ENCODE measurements at places on chromosomes 6 and 20.

GRCh38 chr6:24848461-24848860 is 49.7 kb upstream of the ARMH2 start:
- DNase-seq = no peak

- DNase-seq = no peak
These were observed 15.7 kb downstream of the ERMARD start for GRCh38 chr6:169766921-169767736.

DNA sequence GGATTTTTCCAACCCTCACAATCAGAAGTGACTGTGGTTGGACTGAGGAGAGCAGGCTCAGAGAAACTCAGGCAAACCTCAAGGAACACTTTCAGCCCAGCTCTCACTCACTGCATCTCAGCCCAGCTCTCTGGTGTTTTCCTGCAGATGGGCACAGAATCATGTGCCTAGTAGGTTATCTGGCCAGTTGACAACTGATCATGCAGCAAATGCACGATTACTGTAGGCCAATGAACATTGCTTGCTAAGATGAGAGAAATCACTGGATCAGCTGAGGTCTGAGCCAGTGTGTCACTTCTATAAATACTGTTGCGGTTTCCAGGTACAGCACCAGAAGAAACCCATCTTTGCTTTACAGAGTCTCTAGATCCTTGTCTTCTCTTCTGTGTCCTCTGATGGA is 540.5 kb downstream of the CD83 start:
- no peak for DNase-seq

DNA sequence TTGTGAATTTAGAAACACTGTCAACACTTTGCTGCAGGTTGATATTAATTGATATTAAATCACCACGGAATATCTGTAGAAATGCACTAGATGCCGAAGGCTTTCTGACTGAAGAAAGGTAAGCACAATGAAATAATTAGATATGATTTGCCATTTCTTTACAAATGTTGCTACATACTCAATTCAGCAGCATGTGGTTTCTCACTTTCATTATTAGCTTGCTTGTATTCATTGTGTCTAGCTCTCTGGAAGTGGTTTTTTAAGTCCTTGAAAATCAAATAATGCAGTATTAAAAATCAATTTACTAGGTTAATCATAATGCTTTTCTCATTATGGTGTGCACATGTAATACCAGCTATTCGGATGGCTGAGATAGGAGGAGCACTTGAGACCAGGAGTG is 231.3 kb upstream of the MARCKS start:
- DNase-seq = no peak

DNA sequence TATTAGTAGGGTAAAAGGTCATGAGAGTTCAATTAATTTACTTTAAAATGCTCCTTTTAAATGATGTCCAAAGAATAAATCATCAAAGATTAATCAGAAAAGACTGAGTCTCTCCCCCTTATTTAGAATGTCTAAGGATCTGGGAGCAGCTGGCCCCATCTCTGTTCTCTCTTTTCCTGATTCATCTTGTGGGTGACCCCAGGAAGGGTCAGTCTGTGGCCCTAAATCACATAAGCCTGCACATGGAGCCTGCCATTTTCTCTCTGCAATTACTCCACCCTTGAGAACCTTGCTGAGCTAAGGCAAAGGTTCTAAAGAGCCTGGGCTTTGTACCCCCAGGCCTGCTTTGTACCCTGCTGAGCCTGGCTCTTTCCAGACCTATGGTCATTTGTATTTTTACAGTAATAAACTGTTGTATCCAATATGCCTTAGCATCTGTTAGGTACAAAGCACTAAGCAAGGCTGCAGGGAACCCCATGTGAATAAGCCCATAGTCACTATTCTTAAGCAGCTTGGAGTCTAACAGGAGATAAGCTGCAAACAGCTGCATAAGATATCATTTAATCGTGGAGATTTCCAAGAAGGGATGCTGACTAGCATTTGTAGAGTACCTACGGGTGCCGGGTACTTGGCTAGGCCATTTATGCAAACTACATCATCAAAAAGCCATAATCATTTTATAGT is 431.0 kb upstream of the MARCKS start:
- DNase-seq = no peak

DNA sequence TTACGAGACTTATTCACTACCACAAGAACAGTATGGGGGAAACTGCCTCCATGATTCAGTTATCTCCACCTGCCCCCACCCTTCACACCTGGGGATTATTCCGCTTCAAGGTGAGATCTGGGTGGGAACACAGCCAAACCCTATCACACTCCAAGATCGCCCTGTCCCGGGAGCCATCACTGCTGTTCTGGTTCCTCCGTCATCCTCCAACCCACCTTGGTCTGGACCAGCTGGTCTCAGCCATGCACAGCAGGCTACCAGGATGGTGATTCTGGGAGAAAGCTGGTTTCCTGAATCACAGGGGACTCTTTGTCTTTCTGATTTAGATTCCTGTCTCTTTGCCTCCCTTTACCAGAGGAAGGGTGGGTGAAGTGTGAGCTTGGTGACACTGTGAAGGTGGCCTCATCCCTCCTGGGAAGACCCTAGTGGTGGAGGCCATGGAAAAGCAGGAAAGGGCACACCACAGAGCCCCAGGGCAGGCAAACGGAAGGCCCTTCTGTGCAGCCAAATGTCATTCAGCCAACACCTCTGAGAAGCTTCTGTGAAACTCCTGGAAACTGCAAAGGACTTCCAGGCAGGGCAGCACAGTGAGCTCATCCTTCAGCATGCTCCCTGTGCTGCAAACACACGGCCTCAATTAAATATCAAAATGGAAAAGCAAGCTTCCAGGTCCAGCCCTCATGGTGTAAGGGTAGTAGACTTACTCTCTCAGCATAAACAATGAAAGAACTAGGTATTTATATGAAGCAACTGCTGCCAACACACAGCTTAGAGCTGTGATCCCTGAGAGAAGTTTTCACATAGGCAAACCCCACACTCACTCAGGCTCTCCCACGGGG is 169.8 kb downstream of the ANKRD60 start:
- no peak for DNase-seq

GRCh38 chr20:10710991-10711775 is 37.4 kb upstream of the JAG1 start:
- no peak for DNase-seq

- no peak for DNase-seq
These were observed 12.7 kb downstream of the GGT7 start for GRCh38 chr20:34859826-34860545.

DNA sequence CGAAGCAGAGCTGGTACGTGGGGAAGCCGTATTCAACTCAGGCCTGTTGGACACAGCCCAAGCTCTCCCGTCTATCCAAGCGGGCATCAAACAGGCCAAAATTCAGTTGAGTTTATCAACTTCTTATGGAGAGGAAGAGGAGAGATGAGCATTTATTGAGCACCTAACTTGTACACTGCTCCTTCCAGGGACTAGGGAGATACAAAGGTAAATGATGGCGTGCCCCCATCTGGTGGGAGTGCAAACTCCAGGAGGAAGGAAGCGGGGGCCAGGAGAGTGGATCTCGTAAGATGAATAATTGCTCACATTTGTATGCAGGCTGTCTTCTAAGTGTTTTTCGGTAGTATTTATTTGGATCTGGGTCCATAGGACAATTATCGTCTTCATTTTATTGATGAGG is 146.6 kb downstream of the SOBP start:
- no peak for DNase-seq

DNA sequence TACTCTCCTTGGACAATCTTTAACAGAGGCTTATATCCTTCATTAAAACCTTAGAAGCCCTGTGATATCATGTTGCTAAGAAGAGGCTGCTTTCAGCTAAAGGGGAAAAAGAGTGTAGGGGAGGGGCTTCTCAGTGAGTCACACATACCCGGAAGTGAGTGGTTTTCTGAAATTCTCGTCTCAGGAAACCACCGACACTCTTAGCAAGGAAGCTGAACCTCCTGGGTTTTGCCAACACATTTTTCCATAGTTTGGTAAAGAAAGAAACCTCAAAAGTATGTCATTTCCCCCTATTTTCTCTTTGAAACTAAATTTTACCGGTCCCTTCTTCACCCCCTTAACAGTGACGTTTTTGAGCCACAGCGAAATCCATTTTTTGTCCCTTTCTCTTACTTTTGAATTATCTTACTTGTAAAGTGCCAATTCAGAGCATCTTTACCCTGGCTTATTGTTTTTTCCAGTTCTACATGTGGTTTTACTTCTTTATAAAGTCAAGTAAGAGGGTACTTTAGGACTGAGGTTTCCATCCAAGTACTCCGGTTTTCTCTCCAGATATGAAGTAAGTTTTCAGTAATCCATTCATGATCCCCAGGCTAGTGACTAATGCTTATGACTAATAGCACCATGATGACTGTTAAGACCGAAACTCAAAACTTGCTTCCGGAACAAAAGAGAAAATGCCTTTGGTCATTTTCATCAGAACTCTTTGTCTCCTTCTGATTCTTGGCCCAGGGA is 219.3 kb downstream of the ARHGAP18 start:
- DNase-seq = peak; percentile 99

DNA sequence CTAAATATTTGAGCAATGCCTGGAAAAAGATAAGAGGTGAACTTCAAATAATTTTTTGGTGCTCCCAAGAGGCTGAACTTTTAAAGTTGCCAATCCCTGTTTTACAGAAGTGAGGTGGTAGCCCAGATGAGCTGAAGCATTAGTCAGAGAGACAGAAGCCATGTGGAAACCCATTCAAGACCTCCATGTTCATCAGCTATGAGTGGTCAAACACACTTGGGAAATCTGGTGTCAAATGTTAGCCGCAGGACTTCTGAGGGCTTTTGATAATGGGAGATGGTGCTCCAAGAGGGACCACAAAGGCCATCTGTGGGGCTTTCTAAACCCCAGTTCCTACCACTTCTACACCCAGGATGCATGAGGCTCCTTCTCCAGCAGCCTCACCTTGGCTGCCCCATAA is 77.5 kb upstream of the MRPS10 start:
- no peak for DNase-seq

- no peak for DNase-seq
These were observed 35.9 kb downstream of the BEND3 start for GRCh38 chr6:107079429-107079828.

DNA sequence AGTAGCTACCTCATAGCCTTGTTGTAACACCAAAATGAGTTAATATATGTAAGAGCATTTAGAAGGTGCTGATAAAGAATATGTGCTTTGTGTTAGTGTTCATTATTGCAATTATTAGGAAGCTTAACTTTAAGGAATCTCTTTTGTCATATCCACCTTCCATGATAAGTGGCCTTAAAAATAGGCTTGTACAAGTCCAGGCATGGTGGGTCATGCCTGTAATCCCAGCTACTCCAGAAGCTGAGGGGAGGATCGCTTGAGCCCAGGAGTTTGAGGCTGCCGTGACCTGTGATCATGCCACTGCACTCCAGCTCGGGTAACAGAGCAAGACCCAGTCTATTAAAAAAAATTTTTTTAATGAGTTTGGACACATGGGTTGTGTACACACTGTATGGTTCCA is 285.5 kb downstream of the ZFAND3 start:
- no peak for DNase-seq

DNA sequence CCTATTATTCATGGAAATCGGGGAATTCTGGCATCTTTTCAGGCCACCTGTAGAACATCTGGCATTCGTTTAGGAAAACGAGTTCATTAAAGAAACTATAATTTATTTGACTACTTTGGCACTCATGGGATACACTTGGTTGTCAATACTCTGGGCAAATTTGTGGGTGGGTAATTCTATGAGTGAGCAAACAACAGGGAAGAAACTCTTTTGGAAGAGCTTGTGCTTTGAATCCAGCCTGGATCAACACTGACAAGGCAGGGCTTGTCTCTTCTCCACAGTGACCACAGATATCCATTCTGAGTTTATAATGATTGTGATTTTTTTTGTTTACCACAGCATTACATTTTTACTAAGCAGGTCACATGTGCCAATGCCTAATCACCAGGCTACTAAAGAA is 394.7 kb downstream of the THBS2 start:
- DNase-seq = no peak

DNA sequence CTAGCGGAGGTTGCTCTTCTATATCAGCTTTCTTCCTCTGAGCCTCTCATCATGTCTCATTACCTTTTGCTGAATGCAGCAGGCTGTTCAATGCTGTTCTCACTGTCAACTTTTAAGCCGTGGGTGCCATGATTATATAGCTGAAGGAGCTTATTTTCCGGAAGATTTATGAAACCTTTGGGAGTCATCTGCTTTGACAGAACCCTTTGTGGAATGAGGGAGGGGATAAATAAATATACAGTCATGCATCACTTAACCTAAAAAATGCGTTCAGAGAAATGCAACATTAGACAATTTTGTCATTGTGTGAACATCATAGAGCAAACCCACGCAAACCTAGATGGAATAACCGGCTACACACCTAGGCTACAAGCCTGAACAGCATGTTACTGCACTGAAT is 102.2 kb upstream of the AKAP12 start:
- no peak for DNase-seq

GRCh38 chr6:121183742-121184141 is 150.5 kb downstream of the TBC1D32 start:
- DNase-seq = no peak

- peak; percentile 85 for DNase-seq
These were observed 155.5 kb upstream of the SIM1 start for GRCh38 chr6:100620085-100620840.

GRCh38 chr6:7542874-7543624 is 1.6 kb downstream of the DSP start:
- DNase-seq = peak; percentile 53

- DNase-seq = no peak
These were observed 97.7 kb upstream of the SGK1 start for GRCh38 chr6:134415656-134416055.

DNA sequence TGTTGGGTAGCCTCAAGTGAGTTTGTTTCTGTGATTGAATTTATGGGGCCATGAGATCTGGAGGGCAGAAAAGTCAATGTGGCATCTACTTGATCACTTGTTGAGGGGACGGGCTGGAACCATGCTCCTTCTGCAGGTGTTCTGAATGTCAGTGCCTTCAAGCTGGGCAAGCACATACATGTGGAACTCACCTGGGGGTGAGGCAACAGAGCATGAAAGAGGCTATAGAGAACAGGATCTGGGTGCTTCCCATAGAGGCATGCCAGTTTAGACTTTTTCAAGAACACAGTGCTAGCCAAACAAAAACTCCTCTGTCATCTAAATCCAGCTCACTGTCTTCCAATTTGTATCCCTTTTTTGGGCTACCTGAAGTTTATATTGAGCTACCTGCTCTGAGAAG is 77.8 kb upstream of the SLC35B3 start:
- DNase-seq = no peak
